Posterior vena cava (tissue), 2 donors: ENCODE measurements at places on chromosomes 7 and 10. TPM values are rescaled to one million over a fixed set of nuclear protein-coding genes. Genes with fewer than 3 reads are reported as not detected.

Gene LIPA
- total RNA-seq, result 52.4 TPM

Gene SPDYE6
- not detected for total RNA-seq

Gene CYP3A7
- not detected for total RNA-seq

Gene IFIT2
- 6.1 TPM for total RNA-seq

Gene NPFFR1
- total RNA-seq, result not detected

Gene PIP
- not detected for total RNA-seq

Gene NANOS1
- 1.5 TPM for total RNA-seq

Gene SPDYE2
- not detected for total RNA-seq

DNA sequence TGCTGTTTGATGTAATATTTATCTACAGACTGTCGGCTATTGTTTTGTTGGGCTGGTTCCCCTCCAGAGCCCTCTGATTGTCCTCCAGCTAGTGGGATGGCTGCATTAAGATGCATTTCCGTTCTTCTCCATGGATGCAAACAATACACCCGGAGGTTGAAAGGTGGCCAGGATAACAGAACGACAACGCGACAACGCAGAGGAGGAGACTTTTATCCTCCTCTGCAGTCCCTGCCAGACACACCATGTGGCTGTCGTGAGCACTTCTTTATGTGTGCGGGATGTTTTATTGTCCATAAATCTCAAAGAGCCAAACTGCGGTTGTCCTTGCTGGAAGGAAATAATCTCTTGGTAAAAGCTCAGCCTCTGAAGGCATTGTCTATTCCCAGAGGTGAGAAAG is 39.1 kb upstream of the TCERG1L start:
- DNase-seq, result no peak

DNA sequence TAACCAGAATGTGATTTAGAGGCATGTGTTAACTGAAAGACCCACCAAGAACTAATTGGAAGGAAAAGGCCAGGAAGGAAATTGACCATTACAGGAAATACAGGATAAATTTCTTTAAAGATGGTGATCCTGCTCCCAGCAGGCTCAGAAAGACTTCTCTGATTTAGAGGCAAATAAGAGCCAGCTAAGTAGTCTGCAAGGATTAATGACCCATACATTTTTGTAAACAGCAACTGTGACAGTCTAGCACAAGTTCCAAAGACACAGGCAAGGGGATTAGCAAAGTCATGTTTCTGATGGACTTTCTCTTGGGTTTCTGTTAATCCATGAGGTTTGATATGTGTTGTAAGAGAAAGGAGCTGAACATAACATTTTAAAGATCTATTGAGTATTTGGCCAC is 425.0 kb downstream of the HTR7 start:
- DNase-seq, result no peak

GRCh38 chr10:43231523-43232078 is 35.3 kb downstream of the RASGEF1A start:
- DNase-seq, result peak; percentile 74

DNA sequence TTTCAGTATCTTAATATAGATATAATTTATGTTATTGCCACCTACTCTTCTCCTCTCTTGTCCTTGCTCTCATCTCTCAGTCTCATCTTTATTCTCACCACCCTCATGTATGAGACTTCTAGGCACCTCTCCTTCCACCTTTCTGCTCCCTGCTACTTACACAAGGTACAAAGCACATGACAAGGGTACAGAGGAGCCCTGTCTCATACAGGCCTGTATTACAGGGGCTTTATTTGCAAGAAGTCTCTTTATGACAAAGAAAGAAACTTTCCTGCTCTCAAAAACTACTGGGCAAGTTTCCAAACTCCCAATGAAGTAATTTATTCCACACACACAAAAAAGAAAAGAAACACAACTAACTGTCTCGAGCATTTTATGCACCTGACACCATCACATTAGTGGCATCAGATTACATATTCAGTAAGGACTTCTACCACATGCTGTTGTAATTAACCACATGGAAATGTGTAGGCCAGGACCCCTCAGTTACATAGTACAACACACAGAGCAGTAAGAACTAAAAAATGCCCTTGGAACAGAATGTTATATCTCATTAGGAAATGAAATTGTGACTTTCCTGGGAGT is 253.1 kb downstream of the FZD1 start:
- no peak for DNase-seq

DNA sequence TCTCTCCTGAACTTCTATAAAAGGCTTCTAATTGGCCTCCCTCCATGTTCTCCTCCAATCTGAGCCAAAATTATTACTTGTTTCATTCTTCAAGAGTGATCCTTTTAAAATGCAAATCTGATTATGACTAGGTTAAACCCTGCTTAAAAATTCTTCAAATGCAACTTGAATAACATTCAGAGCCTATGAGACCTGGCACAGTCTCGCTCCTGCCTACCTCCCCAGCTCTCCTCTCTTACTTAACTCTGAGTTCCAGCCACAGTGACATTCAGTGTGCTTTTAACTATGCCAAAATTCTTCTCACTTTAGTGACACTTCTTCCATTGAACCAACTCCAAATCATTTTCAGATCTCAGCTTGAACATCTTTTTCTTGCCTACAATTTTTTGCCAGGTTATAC is 68.8 kb downstream of the TMEM168 start:
- DNase-seq, result no peak

DNA sequence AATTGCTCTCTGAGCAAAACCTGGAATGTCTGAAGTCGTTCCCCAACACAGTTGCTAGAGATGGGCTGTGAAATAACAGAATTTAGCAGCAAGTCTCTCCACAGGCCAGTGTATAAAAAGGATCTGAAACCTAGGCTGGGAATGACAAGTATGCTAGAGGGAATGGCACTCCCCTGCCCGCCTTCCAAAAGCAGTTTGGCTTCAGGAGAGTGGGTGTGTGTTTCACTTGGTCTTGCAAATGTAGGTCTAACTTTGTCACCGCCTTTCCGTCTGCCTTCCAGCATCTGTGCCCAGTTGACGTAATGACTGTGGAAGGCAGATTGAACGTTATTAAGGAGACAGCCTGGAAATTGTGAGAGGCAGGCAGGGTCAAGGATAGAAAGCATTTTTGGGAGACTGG is 18.0 kb upstream of the MTURN start:
- DNase-seq, result no peak

GRCh38 chr7:123210986-123211385 is 11.2 kb upstream of the SLC13A1 start:
- DNase-seq, result no peak

DNA sequence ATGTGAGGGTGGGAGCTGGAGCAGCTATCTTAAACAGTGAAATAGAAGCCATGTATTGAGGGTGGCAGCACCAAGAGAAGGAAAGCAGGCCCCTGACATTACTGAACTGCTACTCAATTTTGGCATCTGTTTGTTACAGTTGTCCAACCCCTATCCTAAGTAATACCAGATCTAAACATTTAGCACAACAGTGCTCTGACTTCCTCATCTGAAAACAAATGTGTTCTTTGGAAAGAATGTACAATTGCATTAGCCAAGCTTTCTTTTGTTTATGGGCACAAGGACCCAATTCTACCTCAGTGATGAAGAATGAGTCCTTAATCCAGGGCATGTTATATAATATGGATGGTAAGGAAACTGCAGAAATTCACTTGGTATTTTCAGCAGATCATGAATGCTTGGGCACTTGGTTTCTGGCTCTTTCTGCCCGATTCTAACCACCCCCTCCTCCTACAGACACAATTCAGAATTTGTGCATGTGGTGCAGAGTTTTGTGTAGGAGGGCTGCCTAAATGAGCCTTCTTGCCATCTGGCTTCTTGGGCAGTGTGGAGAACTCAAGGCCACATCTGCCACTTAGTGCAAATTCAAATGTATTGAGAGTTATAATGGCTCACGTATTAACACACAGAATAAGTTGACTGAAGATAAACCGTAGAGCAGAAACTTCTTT is 36.9 kb upstream of the KMT2E start:
- DNase-seq, result no peak

GRCh38 chr7:51366930-51367613 is 50.5 kb upstream of the COBL start:
- DNase-seq, result no peak

GRCh38 chr7:131608116-131608500 is 51.7 kb upstream of the PODXL start:
- no peak for DNase-seq

GRCh38 chr7:4815609-4816418 is 40.4 kb downstream of the AP5Z1 start:
- DNase-seq, result no peak

GRCh38 chr10:4265964-4266363 is 481.0 kb upstream of the KLF6 start:
- no peak for DNase-seq

DNA sequence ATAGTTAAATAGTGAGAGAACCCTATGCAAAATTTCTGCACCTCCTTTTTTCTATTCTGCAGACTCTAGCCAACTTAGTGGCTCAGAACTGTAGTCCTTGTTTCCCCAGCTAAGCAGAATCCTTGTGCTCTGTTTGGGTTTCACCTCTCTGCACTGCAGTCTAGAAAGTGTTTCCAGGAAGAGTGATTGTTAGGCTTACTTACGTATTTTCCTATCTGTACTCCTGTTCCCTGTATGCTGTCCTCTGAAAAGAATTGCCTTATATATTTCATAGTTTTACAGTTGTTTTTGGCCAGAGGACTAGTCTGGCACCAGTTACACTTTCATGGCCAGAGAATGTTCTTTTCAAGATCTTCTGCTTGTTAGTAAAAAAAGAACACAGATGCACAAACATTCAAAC is 154.6 kb upstream of the POT1 start:
- DNase-seq, result no peak

DNA sequence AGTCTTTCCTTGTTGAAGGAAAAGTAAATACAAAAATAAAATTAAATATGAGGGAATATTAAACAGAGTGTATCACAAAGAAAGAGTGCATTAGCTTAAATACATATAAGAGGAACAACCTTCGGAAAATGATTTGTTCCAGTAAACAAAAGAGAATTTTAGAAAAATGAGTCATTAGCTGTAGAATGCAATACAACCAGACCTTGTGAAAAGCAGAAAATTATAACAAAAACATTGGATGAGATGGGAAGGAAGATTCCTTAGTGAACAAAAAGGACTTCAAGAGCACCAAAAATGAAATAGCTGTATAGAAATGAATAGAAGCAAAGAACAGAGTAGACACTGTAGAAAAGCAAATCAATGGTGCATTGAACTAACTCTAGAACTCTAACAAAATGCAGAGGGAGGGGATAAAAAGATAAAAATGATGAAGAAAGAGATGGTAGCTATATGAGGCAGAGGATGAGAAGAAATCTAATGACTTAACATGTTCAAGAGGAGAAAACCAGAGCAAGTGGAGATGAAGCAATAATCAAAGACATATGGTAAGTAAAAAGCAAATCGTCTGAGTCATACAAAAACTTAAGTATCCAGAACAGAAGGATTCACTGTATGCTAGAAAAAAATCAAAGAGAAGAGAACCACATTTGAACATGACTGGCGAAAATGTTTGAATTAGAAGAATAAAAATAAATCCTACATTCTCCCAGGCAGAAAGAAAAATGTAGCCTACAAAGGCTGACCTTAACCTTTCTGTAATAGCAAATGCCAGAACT is 190.5 kb downstream of the TMEM26 start:
- no peak for DNase-seq

DNA sequence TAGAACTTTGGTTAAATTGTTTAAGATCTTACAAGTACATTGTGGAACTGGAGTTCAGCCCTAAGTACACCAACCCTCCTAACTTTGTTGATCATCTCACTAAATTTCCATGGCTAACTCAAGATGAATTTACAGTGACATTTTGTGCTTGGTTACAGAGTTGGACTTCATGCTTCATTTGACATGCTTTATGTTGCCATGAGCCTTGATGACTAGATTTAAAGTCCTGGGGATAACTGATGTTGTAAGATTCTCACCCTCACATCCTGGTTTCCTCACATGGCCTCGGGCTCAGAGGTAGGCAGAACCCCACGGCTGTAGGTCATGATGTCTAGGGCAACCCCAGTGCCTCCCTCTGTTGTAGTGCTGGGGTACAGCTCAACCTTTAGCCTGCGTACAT is 397.2 kb upstream of the IGFBP3 start:
- DNase-seq, result no peak

DNA sequence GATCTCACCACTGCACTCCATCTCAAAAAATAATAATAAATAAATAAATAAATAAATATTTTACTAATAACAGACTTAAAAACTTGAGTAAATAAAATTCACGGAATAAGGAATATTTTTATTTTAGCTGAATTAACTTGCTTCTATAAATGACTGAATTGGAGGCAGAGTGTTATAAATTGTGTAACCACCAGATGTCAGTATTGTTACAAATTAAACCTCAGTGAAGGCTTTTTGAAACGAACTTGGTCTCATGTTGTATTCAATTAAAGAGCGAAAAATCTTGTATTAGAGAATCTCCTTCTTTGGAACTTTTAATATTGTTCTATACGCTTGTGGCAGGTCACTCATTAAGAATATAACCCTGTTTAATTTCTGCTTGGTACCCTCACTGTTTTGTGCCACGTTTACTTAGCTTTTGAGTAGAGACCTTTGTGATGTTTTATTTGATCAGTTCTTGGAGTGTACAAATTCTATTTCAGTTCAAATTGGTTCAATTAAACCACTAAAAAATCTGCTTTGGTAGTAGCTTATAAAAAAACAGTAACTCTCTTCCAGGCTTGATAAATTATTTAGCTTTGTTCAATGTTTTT is 45.6 kb upstream of the SCIN start:
- DNase-seq, result no peak

- peak; percentile 96 for DNase-seq
Observed at GRCh38 chr10:91632671-91633550, at the start of gene PPP1R3C. TSS of gene PPP1R3C (minus strand) at chr10:91633071. CDS start at chr10:91632969, 102 bp downstream.

DNA sequence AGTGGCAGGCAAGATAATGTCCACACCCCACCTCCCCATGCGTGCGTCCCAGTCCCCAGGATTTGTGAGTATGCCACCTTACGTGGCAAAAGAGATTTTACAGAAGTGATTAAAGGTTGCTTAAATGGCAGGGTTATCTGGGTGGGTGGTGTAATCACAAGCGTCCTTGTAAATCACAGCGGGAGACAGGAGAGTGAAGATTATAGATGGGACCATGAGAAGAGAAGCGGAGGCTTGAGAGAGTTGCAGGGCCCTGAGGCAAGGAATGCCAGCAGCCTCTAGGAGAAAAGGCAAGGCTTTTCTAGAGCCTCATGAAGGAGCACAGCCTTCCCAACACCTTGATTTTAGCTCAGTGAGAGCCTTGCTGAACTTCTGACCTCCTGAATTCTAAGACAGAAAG is 10.2 kb downstream of the ZRANB1 start:
- DNase-seq, result no peak

- DNase-seq, result no peak
Observed at GRCh38 chr10:55104738-55105137, 303.7 kb upstream of the PCDH15 start.

GRCh38 chr10:89478739-89479654 is 56.4 kb downstream of the SLC16A12 start:
- DNase-seq, result no peak

- no peak for DNase-seq
Observed at GRCh38 chr10:116803451-116804249, 45.6 kb upstream of the ENO4 start.

DNA sequence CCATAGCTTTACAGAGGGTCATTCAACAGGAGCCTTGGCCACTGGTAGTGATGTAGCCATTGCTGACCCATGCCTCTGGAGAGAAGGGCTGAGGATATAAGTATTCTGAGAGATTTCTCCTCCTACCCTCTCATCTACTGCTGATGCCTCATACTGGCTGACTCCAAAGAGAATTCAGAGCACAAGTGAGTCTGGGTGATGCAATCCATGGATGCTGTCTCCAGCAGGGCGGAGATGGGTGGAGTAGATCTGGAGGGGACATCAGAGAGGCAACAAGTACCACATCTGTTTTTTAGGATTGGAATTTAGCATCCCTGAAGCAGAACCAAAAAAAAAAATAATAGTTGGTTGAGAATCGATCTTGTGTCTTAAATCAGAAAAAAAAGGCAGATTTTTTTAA is 705.7 kb upstream of the CELF2 start:
- no peak for DNase-seq

GRCh38 chr7:105585850-105586500 is 4.7 kb upstream of the EFCAB10 start:
- DNase-seq, result no peak
